ENCODE measurements at places on chromosomes 1 and 21. TPM values are rescaled to one million over a fixed set of nuclear protein-coding genes. Genes with fewer than 3 reads are reported as not detected.
A peak's percentile ranks its signal among the peaks of the same experiment; 100 is the strongest.

- peak; percentile 29 for DNase-seq
Observed at GRCh38 chr21:17610911-17611310, 1.8 kb downstream of the BTG3 start.

- DNase-seq = no peak
Observed at GRCh38 chr1:39752703-39753102, 14.0 kb downstream of the PPIE start.

DNA sequence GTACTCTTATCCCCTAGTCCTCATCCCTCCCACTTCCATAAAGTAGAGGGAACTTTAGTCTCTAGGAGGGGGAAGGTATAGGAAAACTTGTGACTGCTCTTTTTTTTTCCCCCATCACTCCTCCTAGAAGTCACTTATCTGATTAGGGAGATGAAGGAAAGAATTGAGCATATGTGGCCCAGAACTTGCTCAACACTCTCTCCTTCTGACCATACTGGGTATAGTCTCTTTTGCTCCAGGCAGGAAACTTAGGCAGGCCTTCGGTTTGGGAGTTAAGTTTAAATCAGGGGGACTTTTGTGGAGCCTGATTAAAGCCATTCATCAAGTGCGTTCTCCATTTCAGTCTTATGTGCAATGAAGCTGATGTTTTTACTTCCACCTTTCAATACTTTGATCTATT lies 5.8 kb downstream of the UBE2U start:
- no peak for DNase-seq

DNA sequence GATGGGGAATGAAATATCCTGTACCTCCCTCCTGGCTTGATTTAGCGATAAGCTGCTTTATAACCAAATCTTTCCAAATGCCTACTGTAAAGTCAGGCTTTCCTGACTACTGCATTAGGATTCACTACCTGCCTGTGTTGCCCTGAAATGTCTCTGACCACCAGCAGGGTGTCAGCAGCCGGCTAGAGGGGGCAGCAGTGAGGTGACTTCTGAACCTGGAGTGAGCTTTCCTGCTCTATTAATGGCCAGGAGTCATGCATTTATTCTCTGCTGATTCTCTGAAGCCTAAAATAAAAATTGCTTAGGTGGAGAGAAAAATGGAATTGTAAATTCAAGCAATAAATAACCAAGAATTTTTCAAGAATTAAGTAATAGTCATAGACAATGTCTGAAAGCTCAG lies 2.5 kb downstream of the BACE2 start:
- peak; percentile 21 for DNase-seq

Gene SEC16B
- 2.6 TPM for polyA plus RNA-seq

Gene FMN2
- polyA plus RNA-seq = 0.27 TPM

Gene ADARB1
- polyA plus RNA-seq = 13.4 TPM

Measured in lung (tissue), 17 donors.